ENCODE measurements at places on chromosomes 7 and 10.

DNA sequence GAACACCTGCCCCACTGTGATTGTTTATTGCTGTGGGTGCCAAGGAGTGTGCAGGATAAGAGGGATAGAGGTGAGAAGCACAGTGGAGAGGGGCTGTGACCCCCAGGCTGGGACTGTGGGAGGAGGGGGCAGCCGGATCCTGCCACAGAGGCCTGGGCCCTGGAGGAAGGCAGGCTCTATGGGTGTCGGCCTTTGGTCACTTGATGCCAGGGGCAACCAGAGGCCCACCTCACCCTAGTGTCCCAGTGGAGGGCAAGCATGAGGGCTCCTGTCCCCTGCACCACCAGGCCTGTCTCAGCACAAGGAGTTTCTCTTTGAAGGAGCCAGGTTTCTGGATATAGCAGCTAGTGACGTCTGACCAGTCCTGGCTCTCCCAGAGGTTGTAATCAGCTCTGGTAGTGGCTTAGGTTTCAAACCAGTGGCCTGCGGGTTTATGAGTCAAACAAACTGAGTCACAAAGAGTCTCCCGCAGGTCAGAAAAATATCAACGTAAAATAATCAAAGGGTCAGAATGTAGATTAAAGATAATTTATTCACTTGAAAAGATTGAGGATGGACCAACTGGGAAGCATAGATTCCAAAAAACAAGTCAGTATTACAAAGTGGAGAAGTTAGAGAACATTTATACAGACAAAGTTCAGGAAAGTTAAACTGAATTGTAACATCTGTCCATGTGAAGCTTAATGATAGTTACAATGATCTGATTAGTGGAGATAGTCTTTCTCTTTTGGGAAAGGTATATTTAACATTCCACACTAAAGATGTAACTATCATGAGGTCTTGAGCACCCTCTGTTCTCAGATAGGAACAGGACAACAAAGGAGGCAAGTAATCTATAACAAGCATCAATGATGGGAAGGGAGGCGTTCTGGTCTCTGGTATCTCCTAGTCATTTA is 37.2 kb upstream of the ZNF488 start:
- DNase-seq: peak; percentile 84

GRCh38 chr7:142030294-142030693 is 34.6 kb downstream of the MGAM start:
- no peak for DNase-seq

- no peak for DNase-seq
These were observed 43.6 kb upstream of the ZNF32 start for GRCh38 chr10:43692051-43692825.

DNA sequence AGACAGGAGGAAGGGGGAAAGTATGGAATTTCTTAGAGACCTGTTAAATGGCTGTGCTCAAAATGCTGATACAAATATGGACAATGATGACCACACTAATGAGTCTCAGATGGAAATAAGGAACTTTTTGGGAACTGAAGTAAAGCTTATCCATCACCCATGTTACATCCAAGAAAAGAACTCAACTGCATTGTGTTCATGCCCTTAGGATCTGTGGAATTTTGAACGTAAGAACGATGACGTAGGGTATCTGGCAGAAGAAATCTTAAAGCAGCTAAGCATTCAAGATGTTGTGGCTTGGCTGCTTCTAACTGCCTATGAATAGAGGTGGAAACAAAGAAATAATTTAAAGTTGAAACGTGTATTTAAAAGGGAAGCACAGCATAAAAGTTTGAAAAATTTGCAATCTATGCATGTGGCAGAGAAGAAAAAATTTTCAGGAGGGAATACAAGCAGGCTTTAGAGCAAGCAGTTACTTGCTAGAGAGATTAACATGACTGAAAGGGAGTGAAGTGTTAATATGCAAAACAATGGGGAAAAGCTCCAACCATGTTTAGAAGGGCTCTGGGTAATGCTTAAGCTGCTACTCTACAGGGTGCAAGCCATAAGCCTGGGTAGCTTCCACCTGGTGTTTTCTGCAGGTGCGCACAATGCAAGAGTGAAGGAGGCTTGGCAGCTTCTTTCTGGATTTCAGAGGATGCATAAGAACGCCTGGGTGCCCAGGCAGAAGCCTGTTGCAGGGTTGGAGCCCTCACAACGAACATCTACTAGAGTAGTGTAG is 499.7 kb upstream of the SEMA3D start:
- no peak for DNase-seq

DNA sequence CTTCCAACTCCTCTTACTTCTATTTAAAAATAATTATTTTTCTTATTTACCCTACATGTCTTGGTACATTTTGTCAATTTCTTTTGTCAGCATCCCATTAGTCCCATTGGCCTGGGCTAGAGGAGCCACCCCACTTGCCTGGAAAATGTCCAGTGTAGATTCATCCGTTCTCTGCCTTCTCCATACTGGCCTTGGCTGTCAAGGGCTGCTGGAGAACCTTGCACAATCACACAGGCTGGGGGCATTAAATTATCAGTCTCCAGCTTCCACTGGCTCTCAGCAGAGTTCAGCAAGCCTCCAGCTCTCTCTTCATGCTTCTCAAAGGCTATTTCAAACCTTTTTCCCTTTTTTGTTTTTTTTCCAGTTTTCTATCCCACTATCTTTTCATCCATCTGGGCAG is 13.8 kb upstream of the ZCCHC24 start:
- DNase-seq: no peak

GRCh38 chr10:43959364-43960134 is 310.9 kb upstream of the ZNF32 start:
- DNase-seq: no peak

DNA sequence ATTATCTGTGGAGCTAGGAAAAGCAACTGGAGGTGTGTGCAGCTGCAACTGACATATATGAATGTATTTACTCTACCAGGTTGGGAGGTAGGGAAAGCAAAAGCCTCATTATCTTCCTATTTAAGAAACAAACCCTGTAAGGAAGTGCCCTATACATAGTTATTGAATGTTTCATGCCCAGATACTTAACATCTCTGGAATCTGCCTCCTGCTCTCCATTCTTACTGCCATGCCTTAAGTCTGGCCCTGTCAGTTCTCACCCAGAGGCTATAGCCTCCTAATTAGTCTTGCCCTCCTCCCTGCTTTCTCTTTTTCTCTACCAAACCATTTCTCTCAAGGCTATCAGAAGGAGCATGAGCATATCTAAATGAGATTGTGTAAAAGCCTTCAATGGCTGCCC is 542.6 kb upstream of the LRRN3 start:
- DNase-seq: no peak

- DNase-seq: no peak
These were observed 13.3 kb upstream of the PRDX3 start for GRCh38 chr10:119191881-119192280.

GRCh38 chr10:111077785-111078504 is 1.1 kb downstream of the ADRA2A start:
- DNase-seq: no peak

DNA sequence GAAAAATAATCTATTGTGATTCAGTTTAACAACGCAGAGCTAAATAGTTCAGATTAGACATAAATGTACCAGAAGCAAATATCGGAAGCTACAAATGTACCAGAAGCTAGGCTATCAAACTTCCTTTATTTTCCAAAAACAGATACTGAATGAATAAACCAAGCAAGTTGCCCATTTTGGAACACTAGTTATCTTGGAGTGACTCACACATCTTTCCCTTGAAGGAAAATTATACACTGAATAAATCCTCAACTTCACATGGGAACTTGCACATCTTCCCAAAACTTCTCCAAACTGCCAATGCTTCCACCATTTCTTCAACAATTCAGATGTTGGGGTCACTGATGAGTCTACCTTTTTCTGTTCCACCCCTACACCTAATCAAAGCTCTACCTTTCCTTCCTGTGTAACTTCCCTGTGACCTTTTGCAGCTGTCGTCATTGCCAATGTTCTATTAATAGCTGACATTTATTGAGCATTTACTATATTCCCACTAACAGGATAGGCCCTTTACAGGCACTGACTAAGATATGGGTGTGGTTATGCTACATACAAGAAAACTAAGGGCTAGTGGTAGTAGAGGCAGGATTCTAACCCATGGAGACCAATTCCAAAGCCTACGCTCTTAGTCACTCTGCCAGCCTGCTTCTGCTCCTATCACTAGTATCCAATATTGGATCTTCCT is 22.7 kb downstream of the RELN start:
- no peak for DNase-seq

GRCh38 chr7:158422887-158423560 is 164.6 kb downstream of the PTPRN2 start:
- DNase-seq: no peak

DNA sequence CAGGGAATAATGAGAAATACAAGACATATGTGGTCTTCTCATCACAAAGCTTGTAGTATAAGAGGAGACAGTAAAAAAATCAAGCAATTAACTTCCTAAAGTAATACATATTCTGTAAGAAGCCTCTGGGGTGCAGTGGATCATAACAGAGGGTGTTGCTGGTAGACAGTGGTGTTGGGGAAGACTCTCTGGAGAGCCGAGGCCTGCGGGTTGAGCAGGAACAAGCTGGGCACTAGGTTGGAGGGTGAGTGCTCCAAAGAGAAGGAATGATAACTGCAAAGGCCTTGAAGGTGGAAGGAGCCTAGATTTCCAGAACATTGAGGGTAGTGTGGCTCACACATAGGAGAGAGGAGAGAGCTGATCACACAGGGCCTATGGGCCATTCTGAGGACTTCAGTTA is 1.5 kb downstream of the GIMAP4 start:
- DNase-seq: no peak

GRCh38 chr10:28312572-28312971 is 9.7 kb upstream of the MPP7 start:
- DNase-seq: no peak

DNA sequence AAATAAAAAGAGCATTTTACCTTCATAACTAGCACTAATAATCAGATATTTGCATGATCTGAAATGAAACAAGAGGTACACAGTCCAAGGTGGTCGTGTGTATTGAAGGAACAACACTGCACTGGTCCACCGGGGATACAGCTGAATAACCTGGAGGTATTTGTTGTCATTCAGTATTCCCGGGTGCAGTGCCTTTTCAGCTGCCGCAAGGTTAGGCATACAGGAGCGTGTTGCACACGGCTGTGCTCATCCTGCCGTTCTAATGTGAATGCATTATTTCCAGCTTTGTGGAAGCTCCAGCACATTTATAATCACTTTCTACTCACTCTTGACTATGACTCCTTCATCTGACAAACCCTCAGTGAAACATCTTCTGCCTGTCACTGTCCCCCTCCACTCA is 377.8 kb downstream of the GFRA1 start:
- DNase-seq: no peak

- DNase-seq: no peak
These were observed 26.4 kb downstream of the UBTD1 start for GRCh38 chr10:97525086-97525485.

DNA sequence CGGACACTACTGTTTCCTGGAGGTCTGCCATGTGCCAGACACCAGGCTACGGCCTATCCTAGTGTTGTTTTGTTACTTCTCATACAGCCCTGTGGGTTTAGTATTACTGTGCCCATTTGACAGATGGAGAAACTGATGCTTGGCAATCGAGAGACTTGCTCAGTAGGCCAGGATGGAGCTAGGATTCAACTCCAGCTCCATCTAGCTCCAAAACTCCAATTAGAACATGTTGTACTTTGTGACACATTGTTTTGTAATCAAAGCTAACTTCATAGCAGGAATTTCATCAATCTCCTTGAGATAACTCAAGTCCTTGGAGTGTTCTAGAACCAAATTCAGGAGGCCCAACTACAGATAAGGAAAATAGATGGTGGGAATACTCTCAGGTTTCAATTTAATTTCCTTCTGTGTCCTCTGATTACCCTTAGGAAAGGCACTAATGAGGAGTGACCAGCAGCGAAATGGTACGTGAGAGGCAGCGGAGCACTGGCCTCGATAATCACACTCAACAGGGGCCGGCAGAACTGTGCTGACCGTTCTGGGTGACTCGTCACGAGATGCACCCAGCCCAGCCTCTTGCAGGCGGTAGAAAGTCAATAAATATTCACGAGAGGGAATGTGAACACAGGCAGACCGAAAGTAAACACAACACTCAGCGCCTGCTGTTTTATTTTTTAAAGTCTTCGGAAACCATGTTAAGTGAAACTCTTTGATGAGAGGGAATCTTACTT is 269.6 kb upstream of the NEBL start:
- DNase-seq: no peak

- DNase-seq: no peak
These were observed 5.2 kb upstream of the ZNF22 start for GRCh38 chr10:44995581-44995913.

GRCh38 chr7:24476227-24476626 is 97.0 kb upstream of the PALS2 start:
- DNase-seq: no peak
